ENCODE measurements at places on chromosomes 4 and X. TPM values are rescaled to one million over a fixed set of nuclear protein-coding genes. Genes with fewer than 3 reads are reported as not detected.

GRCh38 chr4:128528793-128529553, 241.4 kb upstream of the PGRMC2 start:
- H3K27ac ChIP-seq: no peak overlapping the region
- H3K4me3 ChIP-seq: no peak overlapping the region
- H3K36me3 ChIP-seq: no peaks in the 10 kb centered on the region

- no peak overlapping the region for H3K4me3 ChIP-seq
- H3K27me3 ChIP-seq: no peaks in the 10 kb centered on the region
- H3K36me3 ChIP-seq: no peaks in the 10 kb centered on the region
- no peak overlapping the region for H3K27ac ChIP-seq
Observed at GRCh38 chr4:181502611-181503010, 740.6 kb upstream of the TENM3 start.

Gene CT47B1
- not detected for total RNA-seq

- no peak overlapping the region for H3K27ac ChIP-seq
- DNase-seq: no peak
- no peaks in the 10 kb centered on the region for H3K4me1 ChIP-seq
- no peaks in the 10 kb centered on the region for H3K36me3 ChIP-seq
Observed at GRCh38 chr4:78168029-78168428, 110.9 kb downstream of the FRAS1 start.

- no peak overlapping the region for H3K27ac ChIP-seq
- peaks cover 6% of the 10 kb centered on the region for H3K4me1 ChIP-seq
- H3K27me3 ChIP-seq: peaks cover 52% of the 10 kb centered on the region
- H3K4me3 ChIP-seq: no peak overlapping the region
Observed at GRCh38 chr4:168634276-168634802, 137.5 kb downstream of the PALLD start.

- H3K4me3 ChIP-seq: no peak overlapping the region
- no peak for DNase-seq
- H3K4me1 ChIP-seq: no peaks in the 10 kb centered on the region
- H3K27me3 ChIP-seq: peaks cover 18% of the 10 kb centered on the region
- no peak overlapping the region for H3K27ac ChIP-seq
- no peaks in the 10 kb centered on the region for H3K36me3 ChIP-seq
Observed at GRCh38 chrX:9866633-9867032, 80.4 kb downstream of the SHROOM2 start.
